ENCODE measurements at places on chromosomes 3 and 15. TPM values are rescaled to one million over a fixed set of nuclear protein-coding genes. Genes with fewer than 3 reads are reported as not detected.
A peak's percentile ranks its signal among the peaks of the same experiment; 100 is the strongest.

DNA sequence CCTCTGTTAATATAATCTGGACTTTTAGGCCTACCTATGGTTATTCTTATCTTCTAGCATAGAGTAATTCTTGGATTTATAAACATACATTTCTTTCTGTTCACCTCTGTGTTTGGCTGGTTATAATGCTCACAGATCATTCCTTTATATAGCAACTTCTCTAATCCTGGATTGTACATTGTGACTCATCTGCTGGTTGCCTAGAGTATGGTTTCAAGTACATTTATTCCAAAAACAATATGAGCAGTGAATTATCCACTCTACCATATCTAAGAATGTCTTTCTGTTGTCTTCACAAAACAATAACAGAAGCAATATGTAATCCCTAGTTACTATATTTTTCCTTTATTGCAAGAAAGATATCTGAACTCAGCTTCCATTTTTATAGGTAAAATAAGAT, 35.3 kb downstream of the FSIP1 start:
- no peaks in the 10 kb centered on the region for H3K4me1 ChIP-seq
- H3K27me3 ChIP-seq: no peaks in the 10 kb centered on the region
- H3K27ac ChIP-seq: no peak overlapping the region
- H3K4me3 ChIP-seq: no peak overlapping the region
- DNase-seq: no peak

The SLTM gene
- total RNA-seq: 105 TPM

- no peak overlapping the region for H3K27ac ChIP-seq
- no peaks in the 10 kb centered on the region for H3K36me3 ChIP-seq
- H3K4me3 ChIP-seq: no peak overlapping the region
- no peak for DNase-seq
- no peaks in the 10 kb centered on the region for H3K27me3 ChIP-seq
- H3K4me1 ChIP-seq: no peaks in the 10 kb centered on the region
Measured at GRCh38 chr3:50414616-50415015, 55.3 kb upstream of the TMEM115 start.

GRCh38 chr3:177591379-177591778, 394.1 kb upstream of the TBL1XR1 start:
- H3K27ac ChIP-seq: peak overlapping the region; percentile 92
- no peak for DNase-seq
- H3K4me3 ChIP-seq: no peak overlapping the region
- no peaks in the 10 kb centered on the region for H3K27me3 ChIP-seq
- H3K36me3 ChIP-seq: peaks cover 3% of the 10 kb centered on the region
- peaks cover 44% of the 10 kb centered on the region for H3K4me1 ChIP-seq

DNA sequence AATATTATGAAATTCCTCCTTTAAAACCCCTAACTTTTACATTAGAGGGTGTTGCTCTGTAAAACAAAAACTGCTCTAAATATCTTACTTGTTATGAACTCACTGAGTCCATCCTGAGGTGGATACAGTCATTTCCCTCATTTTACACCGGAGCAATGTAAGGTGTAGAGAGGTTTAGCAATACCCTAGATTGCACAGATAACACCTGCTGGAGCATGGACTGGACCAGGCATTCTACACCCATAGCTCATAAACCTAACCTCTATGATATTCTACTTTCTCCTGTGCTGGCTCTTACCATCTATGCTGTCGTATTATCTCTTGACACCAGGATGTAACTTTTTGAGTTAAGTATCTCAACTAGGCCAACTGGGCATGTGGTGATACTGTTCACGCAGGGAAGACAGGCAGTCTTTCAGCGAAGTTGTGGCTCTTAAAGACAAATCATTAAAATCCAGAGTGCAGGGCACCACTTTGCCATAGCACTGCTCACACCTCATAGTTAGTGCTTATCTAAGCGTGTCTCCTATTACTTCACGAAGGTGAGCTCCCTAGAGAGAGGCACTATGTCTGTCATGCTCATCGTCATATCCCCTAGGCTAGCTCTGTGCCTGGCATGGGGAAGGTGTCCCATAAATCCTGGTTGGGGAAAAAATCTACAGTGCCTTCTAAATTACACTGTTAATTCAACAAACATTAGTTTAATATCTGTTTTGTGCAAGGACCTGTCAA, 100.1 kb upstream of the SLC2A2 start:
- H3K27ac ChIP-seq: no peak overlapping the region
- H3K4me3 ChIP-seq: no peak overlapping the region
- H3K36me3 ChIP-seq: peaks cover 25% of the 10 kb centered on the region
- no peaks in the 10 kb centered on the region for H3K27me3 ChIP-seq
- peaks cover 43% of the 10 kb centered on the region for H3K4me1 ChIP-seq
